ENCODE measurements at places on chromosomes 4 and X. TPM values are rescaled to one million over a fixed set of nuclear protein-coding genes. Genes with fewer than 3 reads are reported as not detected.

L1CAM gene
- 2.1 TPM for total RNA-seq

ALAS2 gene
- not detected for total RNA-seq

GRIA2 gene
- not detected for total RNA-seq

CLNK gene
- not detected for total RNA-seq

NPY2R gene
- not detected for total RNA-seq

STAG2 gene
- 110 TPM for total RNA-seq

LRBA gene
- total RNA-seq, result 123 TPM

DDX60 gene
- 7.5 TPM for total RNA-seq

MAGEA11 gene
- total RNA-seq, result not detected

NSDHL gene
- total RNA-seq, result 28.8 TPM

MTCP1 gene
- 12.2 TPM for total RNA-seq

SH3RF1 gene
- 19.9 TPM for total RNA-seq

PLAC8 gene
- total RNA-seq, result 0.68 TPM

MAGEC2 gene
- total RNA-seq, result not detected

PRRG3 gene
- total RNA-seq, result not detected

PCDH10 gene
- under 0.01 TPM for total RNA-seq

ERAS gene
- total RNA-seq, result not detected

HMGB3 gene
- 29.0 TPM for total RNA-seq

ELMOD2 gene
- total RNA-seq, result 18.8 TPM

CEP135 gene
- 3.4 TPM for total RNA-seq

SPRY1 gene
- 4.1 TPM for total RNA-seq

ERVMER34-1 gene
- 9.0 TPM for total RNA-seq

COL4A5 gene
- 58.4 TPM for total RNA-seq
